Activated CD4-positive, alpha-beta T cell treated with anti-CD3 and anti-CD28 coated beads, Interleukin-2, Interleukin-4, amounts not matched to agents 100 ng/mL and 50 ng/mL, durations not matched to agents 16 hours and 8 hours (primary cell): ENCODE measurements at places on chromosomes 13 and 19.

DNA sequence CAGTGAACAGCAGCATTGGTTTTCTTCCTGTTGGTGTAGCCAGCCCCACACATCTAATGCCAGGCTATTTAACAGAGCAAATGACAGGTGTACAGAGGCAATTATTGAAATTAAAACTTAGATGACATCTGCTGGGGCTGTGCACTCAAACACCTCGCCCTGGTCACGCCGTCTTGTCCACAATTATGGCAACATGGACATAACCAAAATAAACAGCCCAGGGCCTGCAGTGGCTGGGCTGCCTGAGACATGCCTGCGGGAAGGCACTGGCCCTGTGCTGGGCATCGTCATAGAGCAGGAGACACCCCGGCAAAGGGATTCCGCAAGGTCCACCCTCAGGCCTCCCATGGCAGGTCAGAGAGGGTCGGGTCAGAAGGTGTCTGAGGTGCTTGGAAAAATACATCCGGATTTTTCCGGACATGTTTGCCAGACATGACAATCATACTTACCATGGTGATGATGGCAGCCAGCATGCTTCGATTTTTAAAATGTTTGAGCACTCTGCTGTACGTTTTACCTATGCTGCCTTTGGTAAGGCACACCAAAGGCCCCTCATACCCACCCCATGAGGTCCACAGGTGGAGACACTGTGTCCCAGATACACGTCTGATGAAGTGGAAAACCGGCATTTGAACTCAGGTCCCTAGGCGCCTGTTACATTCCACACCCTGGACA is 47.8 kb downstream of the TSHZ3 start:
- no peak for DNase-seq

GRCh38 chr19:48623556-48624066 is 4.3 kb downstream of the SPHK2 start:
- DNase-seq: no peak

GRCh38 chr13:28717170-28717569 is 1.6 kb downstream of the SLC46A3 start:
- DNase-seq: no peak

DNA sequence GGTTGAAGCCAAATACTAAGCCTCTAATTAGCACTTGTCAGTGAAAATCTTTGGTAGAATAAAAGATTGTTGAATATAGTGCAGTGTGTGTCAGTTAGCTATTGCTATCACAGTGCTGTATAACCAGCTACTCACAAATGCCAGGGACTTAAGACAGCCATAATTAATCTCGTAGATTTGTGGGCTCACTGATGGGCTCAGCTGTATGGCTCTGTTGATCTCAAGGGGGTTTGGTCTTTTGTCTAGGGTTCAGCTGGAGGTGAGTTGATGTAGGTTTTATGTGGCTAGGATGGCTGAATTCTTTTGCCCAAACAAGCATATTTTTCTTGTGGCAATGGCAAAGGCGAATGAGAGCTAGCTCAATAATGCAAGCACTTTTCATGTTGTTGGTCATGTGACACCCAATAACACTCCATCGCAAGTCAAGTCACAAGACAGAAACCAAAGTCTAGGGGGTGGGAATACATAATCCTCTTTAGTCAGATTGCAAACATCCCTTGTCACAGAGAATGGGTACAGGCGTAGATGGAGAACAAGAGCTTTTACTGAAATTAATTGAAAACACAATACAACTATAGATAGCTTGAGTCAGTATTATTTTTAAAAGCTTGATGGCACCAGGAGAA is 121.7 kb upstream of the EDNRB start:
- DNase-seq: no peak

DNA sequence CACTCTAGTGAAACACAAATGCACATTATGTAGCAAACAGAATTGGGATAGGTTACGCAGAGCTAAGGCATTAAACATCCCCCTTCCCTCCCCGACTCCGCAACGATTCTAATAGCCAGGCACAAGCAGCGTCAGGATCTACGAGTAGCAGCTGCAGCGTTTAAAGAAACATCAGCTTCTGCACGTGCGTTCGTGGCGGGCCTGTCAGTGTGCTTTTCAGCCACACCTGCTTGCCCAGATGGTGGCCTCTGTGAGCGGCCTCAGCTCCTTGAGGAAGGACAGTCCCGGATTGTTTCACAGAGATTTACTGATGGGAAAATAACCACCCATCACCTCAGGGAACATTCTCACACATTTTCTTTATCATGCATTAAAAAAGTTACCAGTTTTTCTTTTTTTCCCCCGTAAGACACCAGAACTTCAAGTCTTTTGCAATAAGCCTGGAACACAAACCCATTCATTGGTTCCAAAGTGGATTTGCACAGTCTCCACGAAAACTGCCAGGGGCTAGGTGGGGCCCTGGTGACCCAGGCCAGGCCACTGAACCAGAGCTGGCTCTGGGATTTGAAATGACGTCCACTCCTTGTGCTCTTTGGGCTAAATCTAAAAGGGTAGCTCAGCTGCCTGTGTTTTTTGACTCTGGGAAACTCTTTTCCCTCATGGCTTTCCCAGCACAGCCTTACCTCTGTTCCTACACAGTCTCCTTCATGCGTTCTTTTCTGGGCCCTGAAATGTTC is 325.5 kb downstream of the KCNRG start:
- DNase-seq: no peak

GRCh38 chr13:97875911-97876310 is 77.6 kb upstream of the IPO5 start:
- DNase-seq: no peak
